ENCODE measurements at places on chromosomes 2 and 18.

DNA sequence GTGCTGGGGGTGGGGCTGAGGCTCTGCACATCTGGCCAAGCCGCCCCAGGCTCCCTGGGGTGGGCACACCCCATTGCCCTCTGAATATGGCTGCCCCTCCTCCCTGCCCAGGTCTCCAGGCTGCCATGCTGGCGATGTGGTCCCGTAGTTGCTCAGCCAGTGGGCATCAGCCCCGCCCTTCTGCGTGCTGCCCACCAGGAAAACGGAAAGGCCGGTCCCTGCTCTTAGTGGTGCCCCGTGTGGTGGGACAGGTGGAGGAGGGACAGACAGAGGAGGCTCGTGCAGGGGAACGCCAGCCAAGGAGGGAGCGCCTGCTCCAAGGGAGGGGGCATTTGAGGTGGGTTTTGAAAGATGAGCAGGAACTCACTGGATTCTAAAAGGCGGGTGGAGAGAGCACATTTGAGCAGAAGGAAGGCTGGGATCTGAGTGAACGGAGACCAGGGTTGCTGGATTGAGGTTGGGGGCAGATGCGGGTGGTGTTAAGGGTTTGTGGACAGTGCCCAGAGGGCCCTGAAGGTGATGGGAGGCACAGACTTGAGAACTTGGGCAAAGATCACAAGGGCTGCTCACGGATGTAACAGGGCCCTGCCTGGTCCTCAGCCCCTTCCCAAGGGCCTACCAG lies 6.7 kb upstream of the B3GNT7 start:
- DNase-seq = no peak

GRCh38 chr2:216104691-216105090 lies 4.5 kb upstream of the XRCC5 start:
- no peak for DNase-seq

- DNase-seq = peak; percentile 28
Measured at GRCh38 chr2:135742325-135742757, 686 bp downstream of the UBXN4 start.

DNA sequence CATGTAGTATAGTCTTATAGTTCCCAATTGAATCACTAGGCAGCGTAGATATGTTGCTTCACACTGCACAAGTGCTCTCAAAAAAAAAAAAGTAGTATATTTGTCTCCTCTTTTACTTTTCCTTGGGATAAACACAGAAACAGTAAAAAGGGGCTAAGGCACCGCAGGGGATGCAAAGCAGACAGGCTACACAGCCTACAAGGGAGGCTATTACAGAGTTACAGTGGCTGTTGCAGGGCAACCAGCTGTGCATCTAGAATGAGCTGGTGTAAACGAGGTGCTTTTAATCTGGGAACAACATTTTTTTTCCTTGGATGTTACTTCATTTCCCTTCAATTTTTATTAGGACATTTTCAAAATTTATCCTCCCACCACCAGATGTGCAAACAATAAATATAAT lies 1934.7 kb upstream of the CELF4 start:
- no peak for DNase-seq

DNA sequence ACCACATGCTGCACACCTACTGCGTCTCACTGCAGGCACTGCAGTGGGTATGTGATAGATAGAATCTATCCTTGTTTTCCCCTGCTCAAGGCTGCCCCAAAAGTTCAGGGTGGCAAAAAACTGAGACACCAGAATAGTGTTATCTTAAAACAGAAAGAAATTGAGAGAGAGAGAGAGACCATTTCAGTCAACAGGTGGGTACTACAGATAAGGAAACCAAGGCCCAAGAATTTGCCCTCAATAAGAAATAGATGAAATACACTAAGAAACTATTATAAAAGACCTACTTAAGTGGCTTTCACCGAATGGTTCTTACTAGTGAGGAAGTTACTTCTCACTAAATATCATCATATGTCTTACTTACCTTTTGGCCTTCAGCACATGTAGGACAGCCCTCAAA lies 27.9 kb downstream of the EPG5 start:
- no peak for DNase-seq

- DNase-seq = peak; percentile 62
Measured at GRCh38 chr18:36348971-36349417, 51.5 kb downstream of the FHOD3 start.

DNA sequence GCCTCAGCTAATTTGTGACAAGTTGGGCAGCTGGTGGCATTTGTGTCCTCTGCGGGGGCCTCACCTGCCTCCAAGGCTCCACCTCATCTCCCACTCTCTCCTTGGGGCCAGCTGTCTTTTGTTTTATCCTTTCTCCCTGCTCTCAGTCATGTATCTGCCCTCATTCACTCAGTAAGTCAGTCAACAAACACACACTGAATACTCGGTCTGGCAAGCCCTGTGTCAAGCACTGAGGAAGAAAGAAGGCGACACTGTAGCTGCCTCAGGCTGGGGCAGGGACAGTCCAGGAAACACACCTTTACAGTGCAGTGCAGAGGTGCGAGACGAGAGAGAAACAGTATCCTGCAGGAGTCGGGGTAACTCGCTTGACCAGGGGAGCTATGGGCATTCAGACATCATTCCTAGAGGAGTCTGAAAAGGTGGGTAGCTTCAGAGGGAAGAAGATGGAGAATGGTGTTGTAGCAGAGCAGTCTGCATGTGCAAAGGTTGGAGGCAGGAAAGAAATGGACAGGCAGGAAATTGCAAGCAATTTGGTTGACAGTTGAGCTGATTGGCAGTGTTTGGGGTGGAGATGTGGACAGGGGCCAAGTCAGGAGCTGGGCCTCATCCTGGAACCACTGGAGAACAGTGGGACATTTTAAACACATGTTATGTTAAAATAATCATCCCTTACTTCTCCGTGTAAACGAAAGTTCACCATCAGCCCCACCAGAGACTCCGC lies 34.9 kb downstream of the SCTR start:
- DNase-seq = no peak

- DNase-seq = no peak
Measured at GRCh38 chr2:226142463-226142862, 657.2 kb downstream of the IRS1 start.

- peak; percentile 20 for DNase-seq
Measured at GRCh38 chr2:4047961-4048891, 344.9 kb downstream of the DCDC2C start.

DNA sequence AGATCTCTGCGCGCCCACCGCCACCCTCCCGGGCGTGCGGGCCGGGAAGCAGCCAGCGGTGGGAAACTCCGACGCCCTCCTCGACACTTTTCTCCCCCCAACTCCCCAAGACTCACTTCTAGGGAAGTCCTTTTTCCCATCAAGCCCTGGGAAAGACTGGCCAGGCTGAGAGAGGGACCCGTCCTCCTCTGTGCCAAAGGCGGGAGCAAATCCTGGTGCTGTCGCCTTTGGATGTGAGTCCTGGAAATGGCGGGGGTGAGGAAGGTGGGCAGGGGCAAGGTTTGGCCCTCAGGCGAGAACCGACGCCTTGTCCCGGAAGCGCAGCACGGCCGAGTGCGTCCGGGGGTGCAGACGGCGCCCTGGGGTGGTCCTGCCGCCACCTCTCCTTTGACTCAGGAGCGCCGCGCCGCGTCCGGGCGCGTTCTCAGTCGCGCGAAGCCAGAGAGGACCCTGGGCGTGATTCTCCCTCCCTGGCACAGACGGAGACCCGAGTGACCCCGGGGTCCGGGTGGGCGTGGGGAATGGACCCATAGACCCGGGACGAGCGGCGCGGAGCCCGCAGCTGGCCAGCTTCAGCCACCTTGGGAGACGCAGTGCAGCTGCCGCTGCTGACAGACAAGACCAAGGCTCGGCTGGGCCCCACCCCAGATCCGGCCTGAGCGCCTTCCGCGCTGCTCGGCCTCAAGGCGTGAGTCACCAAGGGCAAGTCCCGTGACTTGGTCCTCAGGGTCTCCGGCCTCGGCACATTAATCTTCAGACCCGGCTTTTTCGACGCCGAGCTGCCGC lies 3.5 kb upstream of the LBX2 start:
- peak; percentile 68 for DNase-seq

DNA sequence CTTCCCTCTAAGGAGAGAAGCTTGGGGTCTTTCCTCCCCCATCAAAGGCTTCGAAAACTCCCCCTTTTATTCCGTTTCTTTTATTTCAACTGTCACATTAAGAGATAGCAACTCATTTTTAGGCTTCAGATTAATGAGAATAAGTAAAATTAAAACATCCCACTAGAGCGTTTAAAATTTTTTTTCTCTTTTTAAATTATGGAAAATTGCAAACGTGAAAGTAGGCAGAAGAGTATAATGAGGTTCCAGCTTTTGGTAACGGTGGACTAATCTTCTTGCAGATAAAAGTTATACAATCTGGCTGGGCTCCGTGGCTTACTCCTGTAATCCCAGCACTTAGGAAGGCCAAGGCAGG lies 21.9 kb upstream of the RMP24 start:
- no peak for DNase-seq

DNA sequence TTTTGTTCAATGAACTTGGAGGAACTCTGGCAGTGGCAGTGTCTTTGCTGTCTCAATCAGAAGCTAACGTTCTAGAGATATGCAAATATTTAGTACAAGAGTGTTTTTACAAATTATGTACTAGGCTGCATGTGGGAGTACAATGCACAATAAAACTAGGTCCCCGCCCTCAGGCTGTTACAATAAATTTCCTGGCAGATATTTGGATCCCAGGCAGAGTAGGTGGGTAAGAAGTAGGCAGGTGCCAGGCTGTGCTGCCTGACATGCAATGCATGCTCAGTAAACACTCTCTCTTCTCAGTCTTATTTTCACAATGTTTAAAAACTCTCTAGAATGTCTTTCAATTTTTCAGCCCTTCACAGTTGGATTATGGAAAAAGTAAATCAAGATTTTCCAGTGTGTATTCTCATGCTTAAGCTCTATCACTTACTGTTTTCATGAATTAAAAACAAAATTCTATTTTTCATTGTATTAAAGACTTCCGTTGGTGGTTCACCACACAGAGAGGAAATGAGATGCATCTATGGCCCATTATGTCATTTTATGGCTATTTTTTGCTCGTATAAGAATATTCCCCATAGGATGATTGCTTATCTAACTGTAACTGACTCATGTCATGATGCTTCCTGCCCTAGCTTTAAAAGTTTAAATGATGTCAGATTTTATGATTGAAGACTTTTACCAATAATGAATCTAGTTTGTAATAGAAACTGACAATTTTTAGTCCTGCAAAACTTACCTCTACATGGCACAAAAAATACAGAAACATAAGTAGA lies 346.1 kb downstream of the RND3 start:
- peak; percentile 89 for DNase-seq

GRCh38 chr18:11553098-11553940 lies 56.1 kb upstream of the SLC35G4 start:
- peak; percentile 38 for DNase-seq

DNA sequence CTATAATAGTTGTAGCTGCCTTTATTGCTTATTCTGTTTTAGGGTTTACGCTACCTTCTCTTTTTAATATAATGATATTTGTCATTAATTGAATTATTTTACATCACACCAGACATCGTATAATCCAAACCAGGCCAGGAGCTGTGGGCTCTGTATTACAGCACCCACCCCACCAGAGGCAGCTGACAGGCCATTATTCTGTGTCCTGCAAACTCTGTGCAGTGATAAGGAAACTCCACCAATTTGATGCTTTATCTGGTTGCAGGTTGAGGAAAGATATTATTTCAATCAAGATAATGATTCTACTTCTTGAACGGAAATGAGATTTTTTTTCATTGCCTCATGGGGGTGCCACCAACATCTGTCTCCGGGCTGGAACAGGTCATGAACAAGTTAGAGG lies 227.3 kb downstream of the ZBTB7C start:
- DNase-seq = no peak

DNA sequence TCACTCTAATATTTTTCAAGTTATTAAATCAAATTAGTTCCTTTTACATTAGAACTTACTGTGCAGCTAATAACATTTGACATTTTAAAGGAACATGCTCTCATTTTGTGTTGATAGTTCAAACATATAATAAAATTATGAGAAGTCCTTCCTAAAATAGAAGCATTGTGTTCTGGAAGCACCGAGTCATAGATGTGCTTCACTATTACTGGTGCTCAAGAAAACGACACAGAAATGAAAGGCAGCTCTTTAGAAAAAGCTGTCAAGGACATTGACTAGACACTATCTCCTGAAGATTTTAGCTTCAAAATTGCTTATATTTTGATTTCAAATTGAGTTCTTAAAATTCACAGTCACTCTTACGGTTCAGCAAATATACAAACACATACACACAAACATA lies 338.3 kb downstream of the NBAS start:
- DNase-seq = no peak

DNA sequence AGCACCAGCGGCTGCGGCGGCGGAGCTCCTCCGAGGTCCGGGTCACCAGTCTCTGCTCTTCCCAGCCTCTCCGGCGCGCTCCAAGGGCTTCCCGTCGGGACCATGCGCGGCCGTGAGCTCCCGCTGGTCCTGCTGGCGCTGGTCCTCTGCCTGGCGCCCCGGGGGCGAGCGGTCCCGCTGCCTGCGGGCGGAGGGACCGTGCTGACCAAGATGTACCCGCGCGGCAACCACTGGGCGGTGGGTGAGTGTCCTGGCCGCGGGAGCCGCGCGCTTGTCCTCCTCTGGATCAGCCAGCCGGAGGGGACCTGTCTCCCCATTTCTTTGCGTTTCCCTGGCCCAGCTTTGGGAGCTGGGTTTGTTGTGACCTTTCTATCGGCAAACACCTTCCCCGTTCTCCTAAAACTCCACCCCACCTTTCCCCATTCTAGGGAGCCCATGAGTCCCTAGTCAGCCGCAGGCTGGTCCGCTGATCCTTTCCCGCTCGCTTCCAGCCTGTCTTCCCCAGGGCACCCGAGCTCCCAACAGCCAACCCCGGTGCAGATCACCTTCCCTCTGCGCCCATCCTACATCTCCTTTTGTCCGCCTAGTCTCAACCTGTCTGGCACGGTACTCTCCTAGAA lies 316 bp downstream of the GRP start:
- DNase-seq = no peak

DNA sequence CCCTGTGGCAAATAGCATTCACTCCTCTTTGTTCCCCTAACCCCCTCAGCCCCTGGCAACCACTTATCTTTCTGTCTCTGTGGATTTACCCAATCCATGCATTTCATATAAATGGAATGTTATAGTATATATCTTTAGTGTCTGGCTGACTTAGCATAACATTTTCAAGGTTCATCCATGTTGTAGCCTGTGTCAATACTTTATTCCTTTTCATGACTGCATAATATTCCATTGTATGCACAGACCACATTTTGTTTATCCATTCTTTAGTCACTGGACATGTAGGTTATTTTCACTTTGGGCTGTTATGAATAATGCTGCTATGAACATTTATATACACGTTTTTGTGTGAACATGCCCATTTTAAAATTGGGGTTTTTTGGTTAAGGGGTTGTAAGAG lies 42.8 kb downstream of the TET3 start:
- DNase-seq = no peak

DNA sequence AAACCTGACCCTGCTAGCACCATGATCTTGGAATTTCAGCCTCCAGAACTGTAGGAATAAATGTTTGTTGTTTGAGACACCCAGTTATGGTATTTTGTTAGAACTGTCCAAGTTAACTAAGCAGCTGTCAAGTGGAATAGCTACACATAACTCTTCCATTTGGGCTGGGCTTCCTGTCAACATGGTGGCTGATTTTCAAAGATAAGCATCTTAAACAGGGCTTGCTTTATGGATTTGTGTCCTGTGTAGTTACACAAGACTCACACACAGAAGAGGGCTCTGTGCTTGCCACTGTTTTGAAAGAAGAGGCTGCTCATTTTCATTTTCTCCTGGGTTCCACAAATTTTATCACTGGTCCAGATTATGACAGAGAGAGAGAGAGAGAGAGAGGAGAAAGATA lies 35.7 kb downstream of the GCG start:
- DNase-seq = no peak

GRCh38 chr2:163565192-163565591 lies 170.6 kb downstream of the FIGN start:
- no peak for DNase-seq

- DNase-seq = no peak
Measured at GRCh38 chr2:241071677-241072111, 30.4 kb downstream of the MTERF4 start.
